A549 treated with GW870086 at 1 μM for 4 hours (cell line): ENCODE measurements at places on chromosomes 4 and X. TPM values are rescaled to one million over a fixed set of nuclear protein-coding genes. Genes with fewer than 3 reads are reported as not detected.

The PPP1R2C gene
- not detected in 5 replicates for total RNA-seq

The ZNF81 gene
- total RNA-seq = 3.3 to 7.7 TPM (median 6.2 TPM) in 5 replicates

The RNF4 gene
- total RNA-seq = 64.3 to 77.0 TPM (median 65.0 TPM) in 5 replicates

The TBC1D9 gene
- 4.7 to 7.3 TPM (median 6.7 TPM) in 5 replicates for total RNA-seq

The KLB gene
- total RNA-seq = 0.08 to 0.15 TPM (median 0.11 TPM) in 5 replicates

The TKTL2 gene
- total RNA-seq = not detected in 5 replicates

The PROM1 gene
- total RNA-seq = 0.13 to 0.47 TPM (median 0.18 TPM) in 5 replicates

The GPR119 gene
- total RNA-seq = not detected in 5 replicates

The IGFBP7 gene
- 199 to 338 TPM (median 251 TPM) in 5 replicates for total RNA-seq

The GSPT2 gene
- 7.2 to 9.7 TPM (median 8.7 TPM) in 5 replicates for total RNA-seq

The OTUD6A gene
- not detected in 5 replicates for total RNA-seq

The RBM46 gene
- not detected in 5 replicates for total RNA-seq

The GAR1 gene
- 34.4 to 46.6 TPM (median 43.8 TPM) in 5 replicates for total RNA-seq

The PRPS1 gene
- 99.7 to 105 TPM (median 101 TPM) in 5 replicates for total RNA-seq

The TMPRSS11A gene
- total RNA-seq = not detected in 5 replicates

The PHF8 gene
- 11.8 to 14.1 TPM (median 12.7 TPM) in 5 replicates for total RNA-seq

The PPBP gene
- 0.38 to 0.45 TPM in 2 of 5 replicates, not detected in the others for total RNA-seq

The NEUROG2 gene
- not detected in 5 replicates for total RNA-seq

The SPINK2 gene
- total RNA-seq = 0.49 TPM in 1 of 5 replicates, not detected in the others

The F11 gene
- total RNA-seq = not detected in 5 replicates

The ZAR1 gene
- 0.14 TPM in 1 of 5 replicates, not detected in the others for total RNA-seq

The VCX gene
- total RNA-seq = not detected in 5 replicates

The SEC24D gene
- total RNA-seq = 13.9 to 18.7 TPM (median 15.7 TPM) in 5 replicates

The LNX1 gene
- total RNA-seq = 0.03 to 0.09 TPM in 2 of 5 replicates, not detected in the others

The S100P gene
- 31.8 to 89.1 TPM (median 73.1 TPM) in 5 replicates for total RNA-seq

The FAT4 gene
- 1.4 to 2.8 TPM (median 2.2 TPM) in 5 replicates for total RNA-seq

The F8A2 gene
- total RNA-seq = not detected in 5 replicates

The CT45A2 gene
- not detected in 5 replicates for total RNA-seq

The CSTF2 gene
- total RNA-seq = 30.1 to 36.2 TPM (median 33.1 TPM) in 5 replicates

The EMD gene
- 115 to 162 TPM (median 151 TPM) in 5 replicates for total RNA-seq

The MAGEH1 gene
- total RNA-seq = 5.9 to 7.8 TPM (median 6.8 TPM) in 5 replicates

The MSMO1 gene
- 18.5 to 26.4 TPM (median 20.7 TPM) in 5 replicates for total RNA-seq

The EDNRA gene
- 0.24 to 0.58 TPM (median 0.30 TPM) in 5 replicates for total RNA-seq

The SATL1 gene
- not detected in 5 replicates for total RNA-seq

The LIMCH1 gene
- 39.7 to 50.2 TPM (median 49.1 TPM) in 5 replicates for total RNA-seq

The XAGE1A gene
- total RNA-seq = 13.4 to 38.8 TPM (median 19.6 TPM) in 3 of 5 replicates, not detected in the others

The VCX3A gene
- not detected in 5 replicates for total RNA-seq

The FDCSP gene
- total RNA-seq = not detected in 5 replicates

The TMSB15C gene
- 0.06 to 0.19 TPM (median 0.12 TPM) in 4 of 5 replicates, not detected in the other for total RNA-seq

The HSD17B13 gene
- total RNA-seq = 0.06 to 0.10 TPM (median 0.07 TPM) in 3 of 5 replicates, not detected in the others

The BEX2 gene
- 7.0 to 13.7 TPM (median 10.2 TPM) in 5 replicates for total RNA-seq

The MAB21L2 gene
- not detected in 5 replicates for total RNA-seq

The COL25A1 gene
- total RNA-seq = not detected in 5 replicates

The PLXNB3 gene
- 2.4 to 4.3 TPM (median 3.6 TPM) in 5 replicates for total RNA-seq
